Inflammatory macrophage treated with lipopolysaccharide for 1 hour (primary cell): ENCODE measurements at places on chromosomes 6 and 20.
A peak's percentile ranks its signal among the peaks of the same experiment; 100 is the strongest.

GRCh38 chr20:3479759-3480615, 9.2 kb downstream of the ATRN start:
- DNase-seq: no peak

DNA sequence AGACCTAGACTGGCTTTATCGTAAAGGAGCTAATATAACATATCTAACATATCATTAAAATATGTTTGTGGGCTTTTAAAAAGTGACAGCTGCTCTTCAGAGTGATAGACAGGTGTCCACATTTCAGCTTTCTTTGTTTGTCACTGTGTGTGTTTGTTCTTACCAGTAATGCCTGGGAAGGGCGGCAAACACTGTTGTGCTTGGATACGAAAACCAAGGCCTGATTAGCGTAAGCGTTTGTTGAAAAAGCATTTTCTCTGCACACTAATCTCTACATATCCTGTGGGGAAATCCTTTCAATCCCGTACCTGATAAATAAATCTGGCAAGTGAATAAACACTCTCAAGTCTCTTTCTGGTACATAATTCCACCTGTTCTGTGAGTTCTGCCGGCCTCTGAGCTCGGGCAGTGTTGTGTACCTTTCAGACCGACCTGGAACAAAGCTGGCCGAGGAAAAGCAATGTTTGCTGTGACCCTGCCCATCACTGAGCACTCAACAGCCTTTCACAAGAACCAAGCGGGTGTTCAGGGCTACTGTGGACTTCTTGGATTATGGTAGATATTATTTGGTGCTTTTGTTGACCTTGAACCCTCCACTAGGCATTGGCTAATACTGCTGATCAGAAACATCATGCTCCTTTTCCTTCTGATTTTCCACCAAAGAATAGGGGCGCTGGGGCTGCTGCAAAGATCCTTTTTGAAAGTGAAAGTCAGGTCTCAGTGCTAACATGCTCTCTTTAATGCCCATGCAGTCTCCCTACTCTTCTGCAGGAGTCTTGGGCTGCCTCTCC, 100.4 kb downstream of the CD83 start:
- DNase-seq: no peak

GRCh38 chr6:20102397-20103073, 109.7 kb downstream of the MBOAT1 start:
- DNase-seq: no peak

DNA sequence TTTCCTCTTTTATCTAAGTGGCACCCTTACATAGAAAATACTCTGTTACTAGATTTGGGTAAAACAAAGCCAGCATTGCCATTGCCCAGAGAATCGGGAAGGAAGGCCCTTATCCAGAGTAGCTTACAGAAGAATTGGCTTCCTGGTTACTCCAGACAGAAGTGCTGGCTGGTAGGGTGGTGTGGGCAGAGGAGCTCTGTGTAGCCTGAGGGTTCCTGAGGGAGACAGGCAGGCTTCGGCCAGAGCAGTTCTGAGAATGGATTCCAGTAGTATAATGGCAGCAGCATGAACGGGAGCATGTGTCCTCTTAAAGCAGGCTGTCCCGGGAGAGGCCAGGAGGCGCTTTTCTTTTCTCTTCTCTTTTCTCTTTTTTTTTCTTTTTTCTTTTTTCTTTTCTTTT, 11.9 kb downstream of the CUL9 start:
- no peak for DNase-seq

GRCh38 chr20:58006346-58007316, 221.8 kb downstream of the ANKRD60 start:
- DNase-seq: no peak

DNA sequence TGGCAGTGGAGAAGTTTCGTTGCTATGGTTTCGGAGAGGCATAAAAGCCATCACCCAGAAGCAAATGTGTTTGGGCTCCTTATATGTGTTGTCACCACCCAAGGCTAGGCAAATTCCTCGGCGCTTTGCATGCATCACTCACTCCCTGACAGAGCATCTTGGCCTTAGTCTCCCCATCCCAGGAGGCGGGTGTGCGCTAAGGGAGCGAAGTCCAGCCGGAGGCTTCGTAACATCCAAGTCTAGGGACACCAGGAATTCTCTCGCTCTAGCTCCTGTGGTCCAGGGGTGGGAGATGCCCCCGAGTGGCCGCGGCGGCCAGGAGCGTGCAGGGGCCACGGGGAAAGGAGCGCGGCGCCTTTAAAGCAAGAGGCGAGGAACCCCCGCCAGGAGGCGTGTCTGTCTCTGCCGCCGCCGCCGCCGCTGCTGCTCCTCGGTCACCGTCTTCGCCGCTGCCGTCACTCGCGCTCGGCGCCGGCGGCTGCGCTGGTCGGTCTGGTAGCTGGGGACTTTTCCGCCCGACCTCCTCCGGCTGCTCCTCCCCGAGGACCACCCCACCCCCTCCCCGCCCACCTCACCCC, at the start of gene GRIK2:
TSS of gene GRIK2 (plus strand) at position 458 of the 578 bp plus-strand sequence.
- no peak for DNase-seq

- DNase-seq: no peak
These were observed 359.2 kb downstream of the GJA1 start for GRCh38 chr6:121794630-121795029.

DNA sequence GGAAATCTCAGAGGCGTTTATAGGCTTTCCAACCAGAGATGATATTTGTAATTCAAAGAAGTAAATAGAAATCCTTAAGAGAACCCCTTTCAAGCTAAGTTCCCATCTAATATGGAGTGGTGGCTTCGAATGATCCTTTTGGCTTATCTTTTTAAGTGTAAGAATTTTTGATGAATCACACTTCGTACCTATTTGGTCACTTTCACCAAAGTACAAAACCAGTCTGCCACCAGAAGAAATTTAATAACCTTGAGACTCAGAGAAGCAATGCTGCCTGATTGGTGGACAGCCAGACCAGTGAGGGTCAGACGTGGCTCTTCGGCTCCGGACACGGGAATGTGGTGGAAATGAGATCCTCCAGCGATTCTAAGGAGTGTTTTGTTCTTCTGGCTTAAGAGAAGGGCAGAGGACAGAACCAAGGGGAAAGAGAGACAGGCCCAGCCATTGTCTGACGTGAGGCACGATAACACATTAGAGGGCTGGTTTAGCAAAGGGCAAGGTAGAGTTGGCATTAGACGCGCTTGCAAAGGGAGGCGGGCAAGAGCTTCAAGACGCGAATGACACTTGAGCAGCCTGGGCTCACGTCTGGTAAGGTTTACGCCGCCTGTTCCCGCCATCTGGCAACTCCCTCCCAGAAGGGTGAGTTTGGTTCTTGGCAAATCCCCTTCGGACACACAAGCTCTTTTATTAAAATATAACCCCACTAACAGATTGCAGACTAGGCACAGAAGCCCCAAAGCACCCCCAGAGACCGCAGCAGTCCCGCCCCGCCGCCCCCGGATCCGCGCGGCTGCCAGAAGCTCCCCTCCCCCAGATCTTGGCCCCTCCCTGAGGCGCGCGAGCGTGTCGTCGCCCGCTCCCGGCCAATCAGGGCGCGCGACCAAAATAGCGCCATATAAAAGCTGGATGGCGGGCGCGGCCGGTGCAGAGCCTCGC, 50.0 kb upstream of the EZR start:
- DNase-seq: no peak

- no peak for DNase-seq
These were observed 150.2 kb upstream of the RNF217 start for GRCh38 chr6:124812067-124812466.

- DNase-seq: no peak
These were observed 65.2 kb upstream of the ADGRF4 start for GRCh38 chr6:47633141-47633540.

- DNase-seq: peak; percentile 87
These were observed 142.4 kb upstream of the TNFAIP3 start for GRCh38 chr6:137724495-137725211.

DNA sequence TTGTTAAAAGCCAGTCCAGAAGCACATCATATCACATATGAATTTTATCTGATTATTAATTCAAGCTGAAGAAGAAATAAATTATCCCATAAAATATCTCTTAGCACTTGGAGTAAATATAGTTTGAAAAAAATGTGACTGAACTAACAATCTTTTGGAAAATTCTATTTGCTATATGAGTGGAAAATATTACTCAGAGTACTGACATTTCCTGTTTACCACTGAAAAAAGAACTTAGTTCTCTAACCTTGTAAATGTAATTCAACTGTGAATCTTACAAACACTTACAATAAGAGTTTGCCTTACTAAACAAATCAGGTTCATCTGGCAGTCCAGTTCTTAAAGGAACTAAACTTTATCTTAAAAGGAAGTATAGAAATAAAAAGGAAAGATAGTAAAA, 44.2 kb downstream of the MOXD1 start:
- DNase-seq: no peak

- peak; percentile 15 for DNase-seq
These were observed 35.5 kb downstream of the ABHD12 start for GRCh38 chr20:25355011-25355595.

GRCh38 chr6:51753635-51754034, 333.8 kb downstream of the PKHD1 start:
- DNase-seq: no peak

DNA sequence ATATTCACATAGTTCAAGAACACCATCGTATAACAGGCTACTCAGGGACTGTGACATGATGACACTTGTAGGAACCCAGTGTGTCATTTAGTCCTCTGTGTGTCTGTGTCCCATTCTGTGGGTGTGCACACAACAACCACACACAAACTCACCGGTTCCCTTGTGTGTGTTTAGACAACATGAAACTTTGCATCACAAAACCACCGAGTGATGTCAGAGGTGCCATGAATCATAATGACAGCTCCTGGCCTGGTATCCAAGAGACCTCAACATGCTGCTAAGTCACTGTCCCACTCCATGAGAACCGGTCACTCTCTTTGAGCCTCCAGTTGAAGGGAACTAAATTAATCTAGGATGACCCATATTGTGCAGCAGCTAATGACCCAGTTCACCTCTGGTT, 421.3 kb downstream of the PREX1 start:
- DNase-seq: no peak

DNA sequence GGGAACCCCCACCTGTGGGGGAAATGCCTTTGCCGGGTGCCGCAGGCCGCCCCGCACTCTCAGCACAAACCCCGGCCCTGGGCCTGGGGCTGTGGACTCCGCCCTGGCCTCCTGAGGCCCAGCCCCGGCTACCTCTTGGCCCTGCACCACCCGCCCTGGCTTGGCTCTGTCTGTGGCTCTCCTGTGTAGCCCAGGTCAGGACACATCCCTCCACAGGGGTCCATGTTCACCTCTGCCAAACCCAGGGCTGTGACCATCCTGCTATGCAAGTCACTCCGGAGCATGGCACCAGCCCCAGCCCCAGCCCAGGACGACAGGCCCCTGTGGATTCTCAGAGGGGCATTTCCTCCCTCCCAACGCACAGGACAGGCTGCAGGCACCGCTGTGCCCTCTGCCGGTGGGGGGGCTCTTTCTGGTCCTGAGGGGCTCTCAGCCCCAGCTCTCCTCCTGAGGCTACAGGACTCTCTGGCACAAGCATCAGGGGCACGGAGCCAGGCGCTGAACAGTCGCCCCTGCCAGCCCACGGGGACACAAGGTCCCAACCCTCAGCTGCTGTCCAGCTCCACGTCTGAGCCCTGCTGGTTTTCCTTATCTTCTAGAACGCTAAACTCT, 45.7 kb downstream of the TAF4 start:
- no peak for DNase-seq

DNA sequence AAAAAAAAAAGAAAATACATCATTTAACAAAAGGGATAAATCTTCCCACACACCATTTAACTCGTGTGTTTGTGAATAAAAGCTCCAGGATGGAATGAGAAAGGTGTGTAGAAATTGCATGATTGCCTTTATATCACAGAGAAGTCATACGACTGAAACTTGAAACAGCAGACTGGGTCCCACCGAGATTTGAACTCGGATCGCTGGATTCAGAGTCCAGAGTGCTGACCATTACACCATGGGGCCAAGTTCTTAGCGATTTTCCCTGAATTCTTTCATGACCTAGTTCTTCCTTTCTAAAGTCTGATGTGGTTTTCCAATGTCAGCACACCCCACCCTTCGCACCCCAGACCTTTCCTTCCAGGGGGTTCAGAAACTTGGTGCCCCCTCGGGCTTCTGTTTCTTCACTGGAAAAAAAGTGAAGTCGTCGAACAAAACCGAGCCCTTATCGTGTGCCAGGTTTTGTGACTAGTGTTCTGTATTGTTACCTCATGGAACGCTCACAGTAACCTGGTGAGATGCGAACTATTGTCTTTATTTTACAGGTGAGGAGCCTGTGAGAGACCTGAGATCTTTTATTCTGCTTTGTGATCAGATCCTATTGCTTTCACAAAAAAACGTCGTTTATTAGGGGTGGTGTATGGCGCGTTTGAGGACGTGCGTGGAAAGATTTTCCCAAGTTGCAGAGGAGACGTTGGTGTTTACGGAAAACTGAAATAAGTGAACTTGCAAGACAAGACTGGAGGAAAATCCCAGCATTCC, 120.8 kb downstream of the OR2B2 start:
- peak; percentile 76 for DNase-seq

GRCh38 chr6:122736163-122736562, 43.4 kb upstream of the FABP7 start:
- no peak for DNase-seq

DNA sequence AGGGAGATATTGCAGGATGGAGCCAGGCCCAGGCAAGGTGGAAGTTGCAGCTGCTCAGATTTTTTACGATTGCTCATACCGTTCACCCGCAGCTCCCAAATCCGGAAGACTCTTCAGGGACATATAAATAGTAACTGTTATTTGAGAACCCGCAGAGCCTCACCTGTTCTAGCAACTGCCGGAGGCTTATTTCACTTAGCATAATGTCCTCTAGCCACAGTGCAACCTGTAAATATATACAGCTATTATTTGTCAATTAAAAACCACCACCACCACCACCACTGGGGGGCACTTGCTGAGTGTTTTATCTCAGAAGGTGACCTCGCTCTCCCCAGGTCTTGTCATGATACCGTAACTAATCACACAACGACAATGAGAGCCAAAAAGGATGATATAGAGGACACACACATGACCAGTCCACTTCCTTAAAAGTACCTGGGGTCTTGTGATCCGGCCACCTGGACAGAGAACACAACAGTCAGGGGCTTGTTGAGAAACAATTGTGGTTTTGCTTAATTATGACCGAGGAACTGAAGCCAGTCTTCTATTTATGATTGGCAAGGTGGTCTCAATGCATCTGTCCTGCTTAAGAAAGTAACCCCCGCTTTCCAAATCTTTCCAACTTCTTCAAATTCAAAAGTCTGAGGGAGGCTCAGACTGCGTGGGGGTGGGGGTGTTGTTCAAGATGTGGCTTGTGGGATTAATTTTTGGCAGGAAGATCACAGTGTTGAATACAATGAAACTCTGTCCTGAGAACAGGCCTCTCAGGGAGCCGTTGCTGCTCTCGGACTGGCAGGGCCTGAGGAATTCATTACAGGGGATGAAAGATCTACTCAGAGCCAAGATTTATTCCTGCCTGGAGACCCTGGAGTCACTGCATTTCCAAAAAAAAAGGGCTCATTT, 107.7 kb upstream of the PRND start:
- peak; percentile 83 for DNase-seq

DNA sequence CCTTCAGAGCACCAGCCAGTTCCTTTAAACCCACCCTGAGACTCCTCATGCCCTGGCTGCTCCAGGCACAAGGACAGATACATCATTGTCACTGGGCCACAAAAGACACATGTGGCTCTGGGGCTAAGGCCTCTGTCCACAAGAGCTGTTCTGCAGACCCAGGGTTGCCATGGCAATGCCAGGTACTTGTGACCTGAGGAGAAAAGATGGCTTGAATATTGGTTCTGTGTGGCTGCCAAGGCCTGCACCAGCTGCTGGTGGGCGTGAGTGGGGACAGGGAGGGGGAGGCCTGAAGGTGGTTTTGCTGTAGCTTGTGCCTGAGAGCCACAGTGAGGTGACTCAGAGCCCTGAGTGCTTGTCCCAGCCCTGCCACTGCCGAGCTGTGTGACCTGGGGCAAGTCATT, 31.8 kb downstream of the SAYSD1 start:
- no peak for DNase-seq

GRCh38 chr20:59247731-59248684, 52.4 kb upstream of the EDN3 start:
- DNase-seq: no peak
